ENCODE measurements at places on chromosomes 5 and 9.

GRCh38 chr9:110030632-110031031 is 177.3 kb downstream of the C9orf152 start:
- no peak for DNase-seq

- DNase-seq, result no peak
Observed at GRCh38 chr9:27714388-27714787, 141.1 kb upstream of the C9orf72 start.

DNA sequence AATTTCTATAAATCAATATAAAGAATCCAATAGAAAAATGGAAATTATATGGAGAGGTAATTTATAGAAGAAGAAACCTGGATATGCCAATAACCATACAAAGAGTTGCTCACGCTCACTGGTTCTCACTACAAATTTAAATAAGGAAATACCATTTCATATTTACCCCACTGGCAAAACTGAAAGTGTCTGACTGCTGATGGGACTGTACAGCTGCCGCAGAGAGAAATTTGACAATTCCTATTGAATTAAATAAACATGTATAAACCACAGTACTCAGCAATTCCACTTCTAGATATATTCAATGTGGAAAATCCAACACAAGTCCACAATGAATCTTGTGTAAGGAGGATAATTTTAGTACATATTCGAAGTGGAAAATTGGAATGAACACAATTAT is 830.4 kb upstream of the GRAMD2B start:
- no peak for DNase-seq

DNA sequence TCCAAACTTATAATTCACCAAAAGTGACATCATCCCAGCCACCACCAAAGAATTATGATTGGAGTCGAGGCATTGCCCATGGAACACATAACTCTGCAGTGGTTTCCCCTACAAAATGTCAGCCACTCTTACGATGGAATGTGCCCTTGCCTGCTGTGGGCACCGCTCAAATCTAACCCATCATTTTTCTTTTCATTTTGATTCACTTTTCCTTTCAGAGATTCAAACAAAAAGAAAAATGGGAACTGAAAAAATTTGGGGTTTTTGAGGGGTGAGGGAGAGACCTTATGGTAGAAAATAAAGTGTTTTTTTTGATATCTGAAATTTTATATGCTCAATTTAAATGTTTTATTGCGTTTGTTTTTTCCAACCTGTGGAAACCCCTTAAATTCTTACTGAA is 28.1 kb downstream of the SMARCA2 start:
- DNase-seq, result no peak

DNA sequence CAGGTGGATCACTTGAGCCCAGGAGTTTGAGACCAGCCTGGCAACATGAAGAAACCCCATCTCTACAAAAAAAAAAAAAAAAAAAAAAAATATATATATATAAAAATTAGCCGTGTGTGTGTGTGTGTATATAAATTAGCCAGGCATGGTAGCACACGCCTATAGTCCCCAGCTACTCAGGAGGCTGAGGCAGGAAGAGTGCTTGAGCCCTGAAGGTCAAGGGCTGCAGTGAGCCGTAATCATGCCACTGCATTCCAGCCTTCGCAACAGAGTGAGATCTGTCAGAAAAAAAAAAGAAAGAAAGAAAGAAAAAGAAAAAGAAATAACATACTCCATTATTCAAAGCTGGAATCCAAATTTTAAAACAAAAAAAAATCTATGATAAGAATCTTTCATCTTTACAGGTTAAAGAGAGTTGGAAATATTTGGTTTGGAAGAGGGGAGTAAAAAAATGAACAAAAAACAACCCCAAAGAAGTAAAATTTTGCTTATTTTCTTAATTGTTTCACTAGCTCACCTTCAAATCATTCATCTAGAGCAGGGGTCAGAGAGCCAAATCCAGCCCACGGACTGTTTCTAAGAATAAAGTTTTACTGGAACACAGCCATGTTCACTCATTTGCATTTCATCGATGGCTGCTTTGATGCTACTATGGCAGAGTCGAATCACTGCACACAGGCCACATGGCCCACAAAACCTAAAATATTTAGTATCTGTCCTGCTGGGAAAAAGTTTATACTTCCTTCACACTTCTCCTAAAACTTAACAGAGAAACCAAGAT is 109.9 kb downstream of the DROSHA start:
- DNase-seq, result no peak

DNA sequence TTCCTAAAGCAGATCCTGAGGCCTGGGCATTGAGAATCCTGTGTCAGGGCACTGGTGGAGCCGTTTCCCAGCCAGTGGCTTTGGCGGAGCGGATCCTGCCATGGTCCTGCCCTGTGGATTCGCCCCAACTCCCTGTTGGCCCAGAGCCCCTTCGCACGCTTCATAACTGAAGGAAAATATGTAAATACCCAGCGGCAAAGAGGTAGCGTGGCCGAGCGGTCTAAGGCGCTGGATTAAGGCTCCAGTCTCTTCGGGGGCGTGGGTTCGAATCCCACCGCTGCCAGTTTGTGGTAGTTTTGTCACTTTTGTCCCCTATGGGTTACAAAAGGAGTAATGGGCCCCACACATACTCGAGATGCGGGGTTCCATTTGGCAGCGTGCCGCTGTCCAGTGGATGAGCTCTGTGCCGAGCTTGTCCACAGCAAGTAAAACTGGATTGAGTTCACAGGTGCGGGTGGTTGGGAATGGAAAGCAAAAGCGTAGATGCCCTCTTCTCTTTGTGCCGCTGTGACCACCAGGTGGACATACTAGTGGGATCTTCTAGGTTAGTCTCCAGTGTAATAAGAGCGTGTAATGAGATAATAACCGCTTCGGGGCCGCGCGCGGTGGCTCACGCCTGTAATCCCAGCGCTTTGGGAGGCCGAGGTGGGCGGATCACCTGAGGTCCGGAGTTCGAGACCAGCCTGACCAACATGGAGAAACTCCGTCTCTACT is 17.3 kb downstream of the TRIM7 start:
- no peak for DNase-seq

GRCh38 chr5:40716590-40716989 is 36.9 kb downstream of the PTGER4 start:
- no peak for DNase-seq

DNA sequence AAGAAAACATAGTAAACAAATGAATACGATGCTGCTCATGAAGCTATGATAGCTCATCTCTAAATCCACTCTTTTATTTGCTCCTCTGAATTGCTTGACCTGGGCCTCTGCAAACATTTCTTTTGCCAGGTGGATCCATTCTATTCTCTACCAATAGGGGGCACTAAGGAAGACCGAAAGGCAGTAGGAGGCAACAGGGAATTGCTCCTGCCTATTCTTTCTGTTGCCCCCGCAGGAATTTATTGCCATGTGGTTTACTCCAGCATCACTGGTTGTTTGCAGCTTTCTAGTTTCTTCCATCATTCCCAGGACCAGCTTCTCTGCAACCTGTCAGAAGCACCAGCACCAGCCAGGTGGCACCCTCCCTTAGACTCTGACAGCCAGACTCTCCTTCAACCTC is 5.3 kb downstream of the GAPT start:
- no peak for DNase-seq

GRCh38 chr9:78470216-78470615 is 173.3 kb downstream of the PSAT1 start:
- no peak for DNase-seq

DNA sequence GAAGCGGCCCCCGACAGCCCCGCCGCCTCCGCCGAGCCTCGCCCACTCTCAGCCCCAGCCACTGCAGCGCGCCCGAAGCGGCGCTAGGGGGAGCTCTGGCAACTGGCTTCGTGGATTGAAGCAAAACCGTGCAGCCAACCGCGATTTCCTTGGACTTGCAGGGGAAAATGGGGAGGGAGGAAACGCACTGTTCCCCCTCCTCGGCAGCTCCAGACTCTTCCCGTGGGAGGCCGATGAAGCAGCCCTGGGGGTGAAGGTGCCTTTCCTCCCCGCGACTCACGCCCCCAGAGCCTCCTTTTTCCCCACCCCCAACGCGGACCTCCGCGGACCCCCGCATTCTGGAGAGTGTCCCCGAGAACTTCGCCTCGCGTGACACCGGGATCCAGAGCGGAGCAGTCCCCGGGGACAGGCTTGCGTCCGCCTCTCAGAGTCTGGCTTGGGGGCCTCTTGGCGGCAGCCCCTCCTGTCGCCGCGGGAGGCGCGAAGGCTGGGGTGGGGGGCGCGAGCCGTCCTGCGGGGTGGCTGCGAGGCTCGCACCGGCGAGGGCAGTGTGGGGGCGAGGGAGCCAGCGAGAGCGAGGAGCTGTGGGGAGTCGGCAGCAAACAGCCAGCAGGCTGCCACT is 3.8 kb downstream of the IER5L start:
- DNase-seq, result peak; percentile 77

DNA sequence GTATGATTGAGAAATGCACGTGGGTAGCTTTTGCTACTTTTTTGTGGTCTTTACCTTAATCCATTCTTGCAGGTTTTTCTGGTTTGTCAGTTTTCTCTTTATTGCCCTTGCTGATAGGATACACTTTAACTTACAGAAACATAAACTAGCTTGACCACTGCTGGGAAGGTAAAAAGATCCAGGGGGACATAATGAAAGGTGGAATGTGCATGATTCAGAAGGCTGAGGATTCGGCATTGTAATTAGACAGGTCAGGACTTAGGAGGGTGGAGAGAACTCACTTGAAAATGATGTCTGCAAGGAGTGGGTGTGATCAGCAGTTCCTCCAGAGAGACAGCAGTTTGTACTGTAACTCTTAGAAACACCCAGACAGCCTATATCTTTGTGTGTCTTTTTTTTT is 19.8 kb upstream of the TXNDC8 start:
- DNase-seq, result no peak

DNA sequence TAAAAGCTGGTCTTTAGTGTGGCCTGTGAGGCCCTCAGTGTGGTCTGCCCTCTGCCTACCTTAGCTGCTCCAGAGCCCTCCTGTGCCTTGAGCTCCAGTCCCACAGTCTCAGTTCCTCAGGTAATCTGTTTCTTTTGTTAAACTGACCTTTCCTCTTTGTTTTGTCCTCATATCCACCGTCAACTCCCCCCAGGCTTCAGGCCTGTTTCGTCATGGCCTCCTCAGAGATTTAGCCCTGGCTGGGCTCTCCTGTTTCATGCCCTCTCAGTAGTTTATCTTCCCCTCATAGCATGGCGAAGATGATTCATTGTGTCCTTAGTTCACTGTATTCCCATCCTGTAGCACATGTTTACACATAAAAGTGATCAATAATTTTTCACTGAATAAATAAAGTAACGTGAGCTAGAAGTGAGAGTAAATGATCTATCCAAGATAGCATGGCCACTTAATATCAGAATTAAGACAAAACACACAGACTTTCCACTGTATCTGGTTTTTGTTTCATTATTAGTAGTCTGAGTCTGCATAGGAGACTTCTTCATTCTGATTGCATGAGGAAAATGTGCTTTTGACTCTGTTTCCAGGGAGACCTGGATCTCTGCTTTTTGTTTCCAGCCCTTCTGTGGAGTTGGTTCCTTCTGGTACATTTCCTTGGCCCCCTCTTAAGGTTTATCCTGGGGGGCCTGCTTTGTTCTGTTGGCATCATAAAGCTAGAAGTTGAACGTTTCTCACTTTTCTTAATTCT is 70.5 kb downstream of the SNX24 start:
- DNase-seq, result no peak

DNA sequence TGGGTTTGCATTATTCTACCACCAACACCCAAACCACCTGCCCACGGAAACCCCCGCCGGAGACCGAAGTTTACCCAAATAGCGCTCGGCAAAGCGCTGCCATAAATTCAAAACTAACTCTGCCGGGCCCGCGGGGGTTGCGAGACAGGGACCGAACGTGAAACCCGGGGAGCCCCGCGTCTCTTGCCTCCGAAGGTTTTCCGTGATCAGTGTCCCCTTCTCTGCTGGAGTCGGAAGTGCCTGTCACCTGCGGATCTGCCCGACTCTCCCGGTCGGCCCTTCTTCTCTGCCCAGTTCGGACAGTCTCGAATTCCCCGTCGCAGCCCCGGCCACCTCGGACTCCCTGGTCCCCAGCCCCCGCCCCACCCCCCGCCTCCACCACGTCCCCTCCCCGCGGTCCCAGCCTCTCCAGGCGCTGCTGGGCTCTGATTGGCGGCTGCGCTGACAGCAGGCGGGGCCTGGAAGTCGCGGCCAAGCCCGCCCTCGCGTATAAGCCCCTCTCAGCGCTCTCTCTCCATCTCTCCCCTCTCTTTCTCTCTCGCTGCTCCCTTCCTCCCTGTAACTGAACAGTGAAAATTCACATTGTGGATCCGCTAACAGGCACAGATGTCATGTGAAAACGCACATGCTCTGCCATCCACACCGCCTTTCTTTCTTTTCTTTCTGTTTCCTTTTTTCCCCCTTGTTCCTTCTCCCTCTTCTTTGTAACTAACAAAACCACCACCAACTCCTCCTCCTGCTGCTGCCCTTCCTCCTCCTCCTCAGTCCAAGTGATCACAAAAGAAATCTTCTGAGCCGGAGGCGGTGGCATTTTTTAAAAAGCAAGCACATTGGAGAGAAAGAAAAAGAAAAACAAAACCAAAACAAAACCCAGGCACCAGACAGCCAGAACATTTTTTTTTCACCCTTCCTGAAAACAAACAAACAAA is at the start of gene RORB:
Gene RORB, plus strand, starts transcription at position 517 of the 929 bp plus-strand sequence. CDS start 642 bp downstream, outside the sequence.
- peak; percentile 4 for DNase-seq

- DNase-seq, result no peak
Observed at GRCh38 chr9:93112864-93113389, 16.9 kb downstream of the CARD19 start.

DNA sequence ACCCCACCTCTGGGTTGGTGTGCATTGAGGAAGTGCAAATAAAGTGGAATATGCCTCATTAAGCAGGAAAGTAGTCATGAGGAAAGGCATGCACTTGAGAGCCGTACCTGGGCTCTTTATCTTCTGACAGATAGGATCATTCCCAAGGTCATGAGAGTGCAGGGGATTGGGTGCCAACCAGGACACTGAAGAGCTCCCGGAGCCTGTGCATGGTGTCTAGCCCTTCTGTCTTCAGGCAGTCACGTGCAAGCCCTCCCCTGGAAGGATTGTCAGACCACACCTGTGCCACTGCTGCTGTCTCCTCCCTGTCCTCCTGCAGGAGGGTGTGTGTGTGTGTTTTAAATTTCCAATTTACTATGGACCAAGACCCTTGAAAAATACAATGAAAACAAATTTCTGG is 69.6 kb downstream of the PDE8B start:
- no peak for DNase-seq

DNA sequence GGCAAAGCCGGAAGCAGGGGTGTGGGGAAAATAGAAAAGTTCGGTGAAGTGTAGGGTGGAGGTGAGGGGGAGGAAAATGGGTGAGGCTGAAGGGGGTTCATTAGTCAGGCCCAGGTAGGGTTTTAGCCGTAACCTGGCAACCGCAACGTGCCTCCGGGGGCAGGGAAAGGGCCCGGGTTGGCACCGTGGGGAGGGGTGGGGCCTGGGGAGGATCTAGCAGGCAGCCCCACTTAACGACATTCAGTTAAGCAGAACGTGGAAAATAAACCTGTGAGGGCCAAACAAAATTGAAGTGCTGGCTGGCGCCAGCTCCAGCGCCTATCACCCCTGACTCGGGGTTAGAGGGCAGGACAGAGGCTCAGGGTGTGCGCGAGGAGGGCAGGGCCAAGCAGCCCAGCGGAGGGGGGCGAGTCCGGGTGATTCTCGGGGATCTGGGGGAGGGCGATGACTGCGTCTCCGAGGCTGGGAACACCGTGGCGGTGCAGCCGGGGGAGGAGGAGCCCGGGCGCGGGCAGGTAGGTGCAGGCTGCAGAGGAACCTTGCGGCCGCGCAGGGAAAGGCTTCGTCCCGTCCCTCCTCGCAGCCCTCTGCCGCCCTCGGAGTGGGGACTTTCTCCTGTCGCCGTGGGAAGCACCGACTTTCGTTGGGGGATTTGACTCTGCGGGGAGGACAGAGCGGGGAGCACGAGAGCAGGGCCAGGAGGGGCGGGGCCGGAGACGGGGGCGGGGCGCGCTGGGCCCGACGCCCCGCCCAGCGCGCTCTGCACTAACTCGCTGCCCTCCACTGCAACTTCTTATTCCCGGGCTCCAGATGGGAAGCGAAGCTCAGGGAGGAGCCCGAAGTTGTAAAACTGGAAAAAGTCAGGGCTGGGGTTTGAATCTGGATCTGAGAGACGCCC is 5.1 kb downstream of the RGS14 start:
- peak; percentile 58 for DNase-seq
